ENCODE measurements at places on chromosomes 12 and 14.

GRCh38 chr12:109558374-109559199 lies 14.7 kb downstream of the MMAB start:
- no peak for DNase-seq

GRCh38 chr14:21408147-21408546 lies 24.3 kb upstream of the SUPT16H start:
- DNase-seq: no peak

DNA sequence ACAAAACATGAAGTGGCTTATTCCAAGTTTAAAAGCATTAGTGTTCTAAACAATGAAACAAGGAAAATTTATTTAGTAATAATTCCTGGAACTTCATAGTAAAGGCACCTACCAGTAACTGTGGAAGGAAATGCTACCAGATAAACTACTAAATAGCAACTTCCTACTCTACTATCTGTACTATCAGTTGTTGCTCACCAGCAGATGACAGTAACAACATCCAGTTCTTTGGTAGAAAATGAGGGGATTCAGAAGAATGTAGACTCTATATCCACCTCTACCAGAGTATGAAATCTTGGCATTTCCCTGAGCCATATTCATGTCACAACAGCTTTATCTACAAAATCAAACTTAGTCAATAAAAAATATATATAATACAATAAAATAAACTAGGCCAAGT lies 3.1 kb downstream of the ENTPD5 start:
- DNase-seq: no peak

GRCh38 chr14:60161196-60162107 lies 3.7 kb downstream of the DHRS7 start:
- no peak for DNase-seq

GRCh38 chr14:100682749-100683148 lies 43.9 kb upstream of the DLK1 start:
- DNase-seq: no peak

- DNase-seq: peak; percentile 56
Measured at GRCh38 chr14:60327447-60328331, 78.7 kb downstream of the PPM1A start.

DNA sequence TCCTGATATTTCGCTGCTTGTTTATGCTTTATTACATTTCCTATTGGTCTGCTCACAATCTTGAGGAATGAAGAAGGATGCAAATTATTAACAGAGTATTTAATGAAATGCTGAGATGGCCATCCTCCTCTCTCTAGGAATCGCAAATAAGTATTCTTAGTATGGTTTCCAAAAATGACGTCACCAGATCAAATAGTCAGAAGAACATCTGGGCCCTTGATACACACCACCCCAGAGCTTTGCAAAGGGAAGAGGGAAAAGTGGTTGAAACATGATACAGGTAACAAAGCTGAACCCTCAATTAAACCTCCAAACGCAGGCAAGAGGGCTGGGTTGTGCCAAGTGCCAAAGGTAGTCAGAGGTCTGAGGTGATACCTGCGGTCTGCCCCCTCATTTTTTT lies 107.3 kb downstream of the BCL11B start:
- no peak for DNase-seq

GRCh38 chr12:7966563-7966962 lies 30.6 kb upstream of the SLC2A3 start:
- no peak for DNase-seq

DNA sequence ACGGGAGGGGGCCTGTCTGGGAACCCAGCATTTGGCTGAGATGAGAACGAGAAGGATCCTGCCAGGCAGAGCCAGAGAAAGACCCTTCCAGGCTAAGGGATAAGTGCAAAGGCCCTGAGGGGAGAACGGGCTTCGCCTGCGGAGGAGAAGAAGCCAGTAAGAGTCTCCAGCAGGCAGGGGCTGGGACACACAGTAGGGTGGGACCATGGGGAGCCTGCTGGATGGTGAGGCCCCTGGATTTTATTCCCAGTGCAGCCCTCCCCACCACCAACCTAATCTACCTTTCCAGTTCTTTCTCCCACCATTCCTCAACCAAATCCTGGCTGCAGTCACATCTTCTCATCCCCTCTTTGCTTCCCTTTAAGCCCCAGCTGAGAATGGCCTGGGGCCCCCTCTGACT lies 12.6 kb downstream of the RAPGEF3 start:
- DNase-seq: no peak

DNA sequence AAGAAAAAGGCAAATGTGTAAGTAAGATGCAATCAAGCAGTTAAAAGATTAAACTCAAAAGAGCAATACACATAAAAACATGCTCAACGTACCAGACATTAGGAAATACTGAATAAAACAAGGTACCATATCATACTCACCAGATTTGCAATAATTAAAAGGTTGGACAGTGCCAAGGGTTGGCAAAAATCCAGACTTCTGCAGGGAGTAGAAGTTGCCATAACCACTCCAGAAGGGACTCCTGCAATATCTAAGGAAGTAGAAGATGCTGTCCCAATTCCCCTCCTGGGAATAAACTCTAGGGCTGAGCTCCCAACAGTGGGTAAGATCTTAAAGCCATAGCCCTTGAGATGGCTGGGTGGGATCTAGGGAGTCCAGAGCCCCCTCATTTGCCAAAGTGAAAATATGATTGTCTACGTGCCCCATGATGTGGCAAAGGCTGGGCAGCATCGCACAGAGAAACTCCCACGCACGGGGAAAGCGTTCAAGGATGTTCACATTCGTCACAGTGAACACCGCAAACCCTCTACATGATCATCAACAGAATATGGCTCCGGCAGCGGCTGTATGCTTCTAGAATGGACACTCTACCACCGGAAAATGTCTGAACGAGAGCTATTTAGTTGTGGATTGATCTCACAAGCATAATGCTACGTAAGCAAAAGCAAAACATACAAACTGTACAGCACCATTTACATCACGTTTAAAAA lies 12.3 kb downstream of the KCTD10 start:
- DNase-seq: no peak

GRCh38 chr12:6034596-6034995 lies 89.5 kb upstream of the ANO2 start:
- no peak for DNase-seq

GRCh38 chr12:6262623-6263022 lies 47.9 kb upstream of the PLEKHG6 start:
- DNase-seq: no peak

GRCh38 chr12:65673732-65674131 lies 150.6 kb upstream of the HMGA2 start:
- no peak for DNase-seq

DNA sequence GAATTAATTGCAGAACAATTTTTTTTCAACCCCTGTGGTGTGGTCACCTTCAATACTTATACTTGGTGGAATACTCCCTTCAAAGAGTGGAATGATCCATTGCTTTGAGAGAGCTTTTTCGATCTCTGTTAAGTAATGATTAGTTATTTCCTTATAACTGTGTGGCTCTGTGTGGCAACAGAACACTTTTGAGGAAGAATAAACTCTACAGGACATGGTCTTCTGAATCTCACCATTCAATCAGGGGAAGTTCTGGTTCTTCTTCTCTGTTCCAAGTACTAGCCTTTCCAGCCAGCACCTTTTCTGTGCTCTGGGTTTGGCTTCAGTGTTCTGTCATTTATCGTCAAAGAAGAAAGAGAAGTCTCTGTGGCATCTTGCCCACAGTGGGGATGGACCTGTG lies 369.2 kb downstream of the ZFP36L1 start:
- no peak for DNase-seq

GRCh38 chr12:51187370-51187987 lies 14.5 kb upstream of the TFCP2 start:
- DNase-seq: no peak

GRCh38 chr12:106551410-106551809 lies 31.4 kb upstream of the RFX4 start:
- DNase-seq: no peak

DNA sequence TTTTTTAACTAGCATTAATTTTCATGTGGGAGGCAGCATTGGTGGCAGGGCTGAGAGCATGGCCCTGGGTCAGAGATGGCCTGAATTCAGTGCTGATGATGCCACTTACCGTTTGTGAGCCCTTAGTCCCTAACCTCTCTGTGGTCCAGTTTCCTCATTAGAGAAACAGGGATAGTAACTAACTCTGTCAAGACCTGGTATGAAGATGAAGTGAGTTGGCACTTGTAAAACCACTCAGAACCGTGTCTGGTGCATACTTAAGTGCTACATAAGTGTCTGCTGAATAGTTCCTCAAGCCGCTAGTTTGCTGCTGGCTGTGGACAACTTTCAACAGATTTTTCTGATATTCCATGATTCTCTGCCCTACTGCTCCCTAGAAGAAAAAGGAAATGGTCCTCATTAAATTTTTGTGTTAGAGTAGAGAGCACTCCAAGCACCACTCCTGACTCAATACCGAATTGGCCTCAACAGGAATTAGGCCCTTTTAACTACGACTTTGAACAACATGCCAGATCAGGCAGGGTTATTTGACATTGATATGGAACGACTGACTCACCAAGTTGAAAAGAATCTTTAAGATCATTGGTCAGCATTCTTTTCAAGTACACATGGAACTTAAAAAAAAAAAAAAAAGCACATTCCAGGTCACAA lies 250.2 kb downstream of the ANO2 start:
- no peak for DNase-seq

DNA sequence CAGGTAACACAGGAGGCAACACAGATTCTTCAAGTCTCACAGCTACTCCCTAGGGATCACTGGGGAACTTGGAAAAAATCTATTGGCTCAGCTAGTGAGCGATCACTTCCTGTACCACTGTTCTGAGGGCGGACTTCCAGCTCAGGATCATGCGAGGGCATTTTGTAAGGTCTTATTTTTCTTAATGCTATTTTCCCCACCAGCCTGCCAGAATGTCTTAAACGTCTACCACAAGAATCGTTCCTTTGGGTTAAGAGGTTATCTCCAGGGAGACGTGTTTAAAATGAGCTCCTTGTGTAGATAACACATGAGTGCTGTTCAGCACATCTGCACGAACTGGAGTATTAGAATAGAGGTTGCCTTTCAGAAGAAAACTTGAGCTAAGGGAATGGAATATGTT lies 162.6 kb downstream of the ETNK1 start:
- no peak for DNase-seq

DNA sequence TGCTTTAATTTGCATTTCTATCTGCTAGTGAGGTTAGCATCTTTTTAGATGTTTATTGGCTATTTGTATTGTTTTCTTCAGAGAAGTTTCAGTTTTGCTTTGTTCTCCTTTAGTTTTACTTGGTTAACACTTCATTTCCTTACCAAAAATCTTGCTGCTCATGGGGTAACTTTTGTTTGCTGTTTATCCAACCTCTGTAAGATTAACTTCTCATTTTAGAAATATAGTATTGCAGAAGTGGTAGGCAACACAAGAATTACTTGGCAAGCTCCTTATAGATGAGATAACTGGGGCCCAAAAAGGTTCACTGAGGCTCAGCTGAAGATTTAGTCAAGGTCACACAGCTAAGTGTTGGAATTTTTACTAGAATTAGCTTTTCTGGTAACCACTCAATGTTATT lies 40.5 kb downstream of the ALKBH1 start:
- no peak for DNase-seq

DNA sequence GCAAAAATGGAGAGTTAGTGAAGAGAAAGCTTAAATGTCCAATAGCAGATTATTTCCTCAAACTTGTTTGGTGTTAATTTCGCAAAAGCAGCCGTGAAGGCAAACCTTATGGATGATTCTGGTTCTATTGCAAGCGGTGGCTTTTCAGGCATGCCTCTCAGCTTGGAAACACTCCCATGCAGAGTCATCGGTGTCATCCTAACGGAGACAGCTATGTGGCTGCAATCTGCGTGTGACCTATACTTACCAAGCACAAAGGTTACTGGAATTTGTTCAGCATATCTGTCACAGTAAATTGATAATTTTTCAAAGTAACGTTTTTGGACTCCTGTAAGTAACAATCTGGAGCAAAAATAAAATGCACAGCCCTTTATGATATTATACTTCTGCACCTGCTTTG lies 5.0 kb downstream of the BEST3 start:
- no peak for DNase-seq

DNA sequence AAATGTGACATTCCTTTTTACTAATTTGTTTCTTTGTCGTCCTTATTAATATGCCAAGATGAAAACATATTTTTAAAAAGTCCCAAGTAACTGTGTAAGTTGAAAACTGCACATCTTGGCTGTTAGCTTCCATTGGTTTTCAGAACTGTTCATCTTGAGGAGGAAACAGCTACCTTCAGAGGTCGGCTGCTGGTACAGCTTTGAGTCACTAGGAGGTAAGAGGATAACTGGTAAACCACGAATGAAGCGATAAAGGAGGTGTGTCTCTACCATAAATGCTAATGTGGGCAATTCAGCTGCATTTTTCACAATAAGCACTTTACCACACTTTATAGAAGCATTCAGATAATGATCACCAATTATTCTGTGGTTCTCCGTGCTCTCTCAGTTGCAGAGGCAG lies 137.5 kb upstream of the KRAS start:
- DNase-seq: peak; percentile 60

DNA sequence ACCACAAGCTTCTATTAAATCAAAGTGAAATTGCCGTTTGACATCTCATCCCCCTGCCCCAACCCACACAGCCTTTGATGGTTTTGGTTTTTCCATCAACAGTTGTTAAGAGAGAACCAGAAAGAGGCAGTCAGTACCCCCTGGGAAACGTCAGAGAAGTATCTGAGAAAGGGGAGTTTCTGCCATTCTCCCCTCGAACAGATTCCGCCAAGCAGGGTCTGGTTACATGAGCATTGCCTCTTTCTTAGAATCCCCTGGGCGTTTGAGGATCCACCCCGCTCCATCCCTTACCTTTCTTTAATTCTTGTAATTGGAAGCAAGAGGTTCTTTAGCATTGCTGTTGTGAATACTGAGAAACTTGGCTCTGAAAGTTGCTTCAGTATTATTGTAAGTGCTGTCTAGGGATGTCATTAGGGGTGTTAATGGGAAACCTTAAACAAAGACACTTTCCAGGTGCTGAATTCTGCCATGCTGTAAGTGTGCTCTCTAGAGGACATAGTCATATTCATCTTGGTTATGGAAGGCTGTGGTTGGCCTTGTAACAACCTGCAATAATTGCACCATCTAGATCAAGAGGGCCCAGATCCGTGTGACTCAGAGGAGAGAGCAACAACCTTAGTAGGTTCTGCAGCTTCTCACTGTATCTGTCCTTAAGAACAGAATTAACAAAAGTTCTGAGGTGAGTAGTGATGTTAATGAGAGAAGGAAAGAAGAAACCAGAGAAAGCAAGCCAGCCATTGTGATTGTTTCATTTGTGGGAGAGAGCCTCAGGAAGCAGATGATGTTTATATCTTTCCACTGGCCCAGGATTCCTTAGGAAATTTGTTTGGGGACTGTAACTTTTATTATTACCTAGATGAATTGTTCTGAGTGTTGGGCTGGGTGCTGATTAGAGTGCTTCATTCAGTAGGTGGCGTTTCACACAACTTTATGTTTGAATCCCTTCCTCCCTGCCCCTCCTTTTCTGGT lies 9.0 kb downstream of the TMBIM6 start:
- peak; percentile 72 for DNase-seq

- DNase-seq: no peak
Measured at GRCh38 chr14:76782885-76783566, 21.8 kb downstream of the VASH1 start.

- DNase-seq: no peak
Measured at GRCh38 chr14:89206389-89207031, 210.5 kb downstream of the FOXN3 start.

DNA sequence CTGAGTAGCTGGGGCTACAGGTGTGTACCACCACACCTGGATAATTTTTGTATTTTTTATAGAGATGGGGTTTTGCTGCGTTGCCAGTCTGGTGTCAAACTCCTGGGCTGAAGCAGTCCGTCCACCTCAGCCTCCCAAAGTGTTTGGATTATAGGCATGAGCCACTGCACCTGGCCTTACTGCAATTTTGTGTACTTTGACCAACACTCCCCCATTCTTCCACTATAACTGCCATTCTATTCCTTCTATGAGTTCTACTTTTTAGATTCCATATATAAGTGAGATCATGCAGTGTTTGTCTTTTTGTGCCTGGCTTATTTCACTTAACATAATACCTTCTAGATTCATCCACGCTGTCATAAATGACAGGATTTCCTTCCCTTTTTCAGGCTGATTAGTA lies 199.1 kb downstream of the NUBPL start:
- no peak for DNase-seq
